ENCODE measurements at places on chromosomes 6 and 20.
A peak's percentile ranks its signal among the peaks of the same experiment; 100 is the strongest.

DNA sequence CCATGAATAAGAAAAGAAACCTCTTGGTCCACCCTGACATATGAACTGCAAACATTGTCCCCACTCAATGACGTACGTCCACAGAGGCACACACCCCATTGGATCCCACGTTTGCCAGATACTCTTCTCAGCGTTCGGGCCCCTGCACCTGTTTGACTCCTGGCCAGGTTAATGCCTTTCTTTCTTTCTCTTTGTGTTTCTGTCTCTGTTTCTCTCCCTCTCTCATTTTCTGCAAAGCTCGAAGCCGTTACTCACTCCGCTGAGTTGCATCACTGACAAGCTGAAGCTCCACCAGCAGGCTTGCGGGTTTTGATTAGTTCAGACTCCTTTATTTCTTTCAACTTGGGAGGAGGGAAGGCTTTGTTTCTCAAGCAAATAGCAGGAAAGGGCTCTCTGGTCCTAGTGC, 135.5 kb upstream of the SUPT3H start:
- no peak for DNase-seq

DNA sequence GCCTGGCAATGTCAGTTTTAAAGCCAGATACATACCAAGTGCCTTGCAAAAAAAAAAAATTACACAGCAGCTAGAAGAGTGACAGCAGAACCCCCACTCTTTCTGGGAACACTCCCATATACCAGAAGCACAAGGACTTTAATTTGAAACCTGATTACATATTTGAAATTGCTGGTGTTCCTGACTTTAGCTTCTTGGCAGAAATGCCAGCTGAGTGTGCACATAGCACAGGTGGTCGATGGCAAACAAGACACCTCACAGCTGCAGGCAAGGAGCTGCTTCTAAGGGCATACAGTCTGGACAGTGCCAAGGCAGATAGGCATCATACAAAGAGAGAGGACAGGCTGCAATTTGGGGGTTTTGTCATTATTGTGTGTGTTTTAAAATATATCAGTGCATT, 150.7 kb upstream of the SGK1 start:
- no peak for DNase-seq

DNA sequence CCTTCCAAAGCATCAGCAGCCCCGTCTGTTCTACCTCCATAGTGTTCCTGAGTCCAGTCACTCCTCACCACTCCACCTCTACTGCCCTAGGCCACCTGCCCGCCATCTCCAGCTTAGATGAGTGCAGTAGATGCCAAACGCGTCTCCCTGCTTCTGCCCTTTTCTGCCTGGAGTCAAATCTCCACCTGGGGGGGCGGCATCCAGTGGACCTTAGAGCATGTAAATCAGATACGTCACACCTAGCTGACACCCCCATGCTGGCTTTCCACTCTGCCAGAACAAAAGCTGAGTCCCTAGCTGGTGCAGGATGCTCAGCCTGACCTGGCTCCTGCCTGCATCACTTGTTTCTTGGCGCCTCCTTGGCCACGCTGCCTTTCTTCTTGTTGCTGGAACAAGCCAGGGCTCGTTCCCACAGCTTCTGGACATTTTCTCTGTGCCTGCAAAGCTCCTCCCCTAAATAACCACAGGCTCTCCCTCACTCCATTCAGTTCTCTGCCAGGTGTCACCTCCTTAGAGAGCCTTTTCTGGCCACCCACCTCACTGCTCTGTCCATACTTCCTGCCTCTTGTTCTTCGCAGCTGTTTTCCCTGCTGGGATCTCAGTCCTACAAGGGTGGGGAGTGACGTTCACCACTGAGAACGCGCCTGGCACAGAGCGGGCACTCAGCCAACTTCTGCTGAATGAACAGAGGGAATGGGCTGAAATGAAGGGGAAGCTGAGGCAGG, 5.8 kb downstream of the DDR1 start:
- no peak for DNase-seq

DNA sequence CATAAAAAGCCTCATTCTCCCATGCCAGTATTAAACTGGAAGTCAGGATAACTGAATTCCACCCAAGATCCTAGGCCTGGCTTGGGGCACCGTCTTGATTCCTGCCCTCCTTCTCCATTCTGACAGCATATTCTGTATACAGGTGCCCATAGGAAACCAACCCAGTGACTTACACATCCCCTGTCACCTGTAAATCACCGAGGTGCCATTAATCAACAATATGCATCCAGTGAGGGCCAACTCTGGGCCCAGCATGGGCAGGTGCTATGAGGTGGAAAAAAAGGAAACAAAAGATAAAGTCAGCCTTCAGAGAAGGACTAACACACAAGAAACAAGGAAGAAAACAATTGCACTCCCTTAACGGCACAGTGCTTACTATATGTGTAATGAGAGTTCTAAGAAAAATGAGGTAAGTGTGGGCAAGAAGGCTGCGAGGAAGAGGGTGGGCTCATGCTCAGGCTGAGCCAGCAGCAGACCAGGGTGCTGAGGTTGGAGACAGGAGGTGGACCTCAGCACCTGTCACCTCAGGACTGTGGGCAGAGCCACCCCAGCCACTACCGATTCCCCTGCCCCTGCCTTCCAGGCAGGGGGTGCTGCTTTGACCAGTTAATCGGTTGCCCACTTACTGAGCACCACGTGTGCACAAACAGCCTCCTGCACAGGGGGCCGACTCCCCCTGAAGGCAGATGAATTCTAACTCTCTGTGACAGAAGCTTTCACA, 105.9 kb downstream of the TRERF1 start:
- no peak for DNase-seq

DNA sequence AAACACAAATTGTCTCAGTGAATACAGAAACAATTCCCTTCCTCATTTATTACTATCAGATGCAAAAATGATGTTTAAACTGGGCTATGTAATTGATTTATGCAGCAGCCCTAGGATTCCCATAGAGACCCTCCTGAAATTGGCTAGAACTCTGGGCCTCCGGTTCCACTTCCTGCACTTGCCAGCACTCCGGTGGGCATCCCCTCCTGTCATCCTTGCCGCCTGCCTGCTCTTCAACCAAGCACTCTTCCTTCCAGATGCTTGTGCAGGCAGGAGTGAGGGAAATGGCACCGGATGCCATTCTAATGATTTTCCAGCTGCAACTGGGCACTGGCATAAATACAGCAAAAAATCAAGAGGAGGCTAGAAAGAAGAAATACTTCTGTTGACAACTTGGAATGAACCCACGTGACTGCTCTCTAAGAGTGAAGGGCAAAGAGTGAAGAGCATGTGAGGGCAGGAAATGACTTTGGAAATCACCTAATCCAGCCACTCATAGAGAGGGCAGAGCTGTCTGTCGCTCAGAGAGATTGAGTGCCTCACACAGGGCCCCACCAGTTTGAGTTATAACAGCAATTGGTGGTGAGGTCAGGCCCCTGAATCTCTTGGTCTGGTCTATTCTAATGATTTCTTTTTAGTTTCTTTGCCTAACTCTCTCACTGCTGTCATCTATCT, 3.7 kb upstream of the NEDD9 start:
- peak; percentile 46 for DNase-seq

Data from stimulated activated CD4-positive, alpha-beta T cell treated with anti-CD3 and anti-CD28 coated beads, Interleukin-4, amount 100 ng/mL, for 24 hours (primary cell).